ENCODE measurements at places on chromosomes 7 and 10.

GRCh38 chr7:51482976-51483375 lies 166.4 kb upstream of the COBL start:
- DNase-seq, result no peak

DNA sequence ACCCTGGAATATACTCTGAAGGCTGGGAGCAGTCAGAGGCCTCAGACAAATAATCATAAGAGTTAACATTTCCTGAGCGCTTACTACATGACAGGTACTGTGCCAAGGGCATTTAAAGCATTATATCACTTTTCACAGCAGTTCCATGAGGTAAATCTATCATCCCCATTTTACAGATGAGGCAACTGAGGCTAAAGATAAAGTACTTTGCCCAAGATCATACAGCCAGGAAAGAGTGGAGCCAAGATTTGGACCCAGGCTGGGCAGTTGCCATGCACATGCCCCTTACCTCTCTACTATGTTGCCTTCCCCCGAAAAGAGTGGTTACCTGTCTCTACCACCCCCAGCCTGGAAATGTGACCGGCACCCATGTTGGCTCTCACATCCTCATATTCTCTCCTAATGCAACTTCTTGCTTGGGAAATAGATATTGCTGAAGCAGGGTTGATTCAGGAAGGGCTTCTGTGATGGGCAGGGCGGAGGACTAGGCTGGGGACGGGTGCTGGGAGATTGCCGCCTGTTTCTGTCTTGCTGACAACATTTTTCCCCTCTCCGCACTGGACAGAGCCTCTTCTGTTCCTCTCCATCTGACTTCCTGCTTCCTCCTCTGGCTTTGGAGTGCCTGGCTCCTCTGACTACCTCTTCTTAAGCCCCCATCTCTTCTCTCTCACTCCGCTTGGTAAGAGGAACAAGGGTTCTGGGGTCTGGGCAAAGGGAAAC lies 13.8 kb downstream of the SMO start:
- DNase-seq, result no peak

DNA sequence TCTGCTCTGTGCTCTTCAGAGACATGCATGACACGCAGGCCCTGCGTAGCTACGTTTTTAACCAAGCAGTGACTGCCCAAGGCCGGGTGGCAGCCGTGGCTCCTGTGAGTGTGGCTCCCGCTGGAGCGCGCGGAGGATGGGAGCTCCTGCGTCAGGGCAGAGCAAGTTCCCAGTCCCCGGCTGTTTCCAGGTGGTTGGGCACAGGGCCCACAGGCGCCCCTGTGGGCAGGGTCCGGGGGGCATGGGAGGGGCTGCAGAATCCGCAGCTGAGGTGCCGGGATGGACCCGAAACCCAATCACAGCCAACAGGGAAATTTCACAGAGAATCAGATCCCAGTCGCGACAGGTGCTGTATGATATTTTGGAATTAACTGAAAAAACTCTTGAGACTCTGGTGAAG lies 9.8 kb downstream of the NKX6-2 start:
- no peak for DNase-seq

DNA sequence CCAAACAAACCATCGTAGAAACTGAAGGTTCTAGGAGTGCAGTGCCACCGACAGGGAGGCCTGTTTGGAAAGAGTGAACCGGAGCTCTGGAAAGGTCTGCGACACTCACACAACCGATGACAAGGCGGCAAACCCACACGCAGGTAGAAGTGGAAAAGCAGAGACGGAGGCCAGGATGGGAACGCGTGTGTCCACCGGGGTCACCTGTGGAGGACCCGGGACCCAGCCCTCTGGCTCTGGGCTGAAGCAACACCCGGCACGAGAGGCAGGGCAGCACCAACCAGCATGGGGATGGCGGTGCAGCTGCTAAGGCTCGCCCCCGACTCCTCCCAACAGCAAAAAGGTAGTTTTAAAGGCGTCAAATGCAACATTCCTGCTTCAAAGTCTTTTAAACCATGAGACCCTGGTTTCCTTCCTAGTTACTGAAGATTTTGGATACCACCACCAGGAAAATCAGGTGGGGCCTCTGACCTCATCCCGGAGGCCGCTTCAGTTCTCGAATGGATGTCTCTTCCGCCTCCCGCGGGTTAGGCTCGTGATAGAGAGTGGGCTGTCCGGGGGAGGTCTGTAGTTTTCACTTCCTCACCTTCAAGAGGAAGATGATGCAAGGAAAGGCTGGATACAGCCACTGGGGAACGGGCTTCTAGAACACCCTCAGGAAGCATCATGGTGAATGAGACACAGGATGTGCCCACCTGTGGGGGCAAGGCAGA lies 115.5 kb downstream of the SMURF1 start:
- DNase-seq, result no peak

DNA sequence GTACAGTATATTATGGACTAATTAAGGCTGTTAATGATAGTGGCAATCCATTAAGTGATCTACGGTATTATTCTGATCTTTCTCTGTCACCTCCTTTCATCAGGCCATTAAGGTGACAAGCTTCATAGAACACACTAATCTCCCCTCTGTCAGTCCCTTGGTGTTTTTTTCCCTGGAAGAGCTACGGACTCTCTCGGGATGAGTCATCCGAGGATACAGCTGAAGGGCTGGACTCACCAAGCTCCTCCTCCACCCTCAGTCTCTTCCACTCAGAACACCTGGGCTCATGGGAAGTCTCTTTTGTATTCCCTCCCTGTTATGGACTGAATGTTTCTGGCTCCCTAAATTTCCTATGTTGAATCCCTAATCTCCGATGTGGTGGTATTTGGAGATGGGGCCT lies 69.8 kb upstream of the PLXNA4 start:
- DNase-seq, result no peak

Measured in HuH-7.5 (cell line).